Activated CD4-positive, CD25-positive, alpha-beta regulatory T cell treated with anti-CD3 and anti-CD28 coated beads, Interleukin-2, amount 50 U/mL, for 24 hours (primary cell): ENCODE measurements at places on chromosomes 7 and 10.

DNA sequence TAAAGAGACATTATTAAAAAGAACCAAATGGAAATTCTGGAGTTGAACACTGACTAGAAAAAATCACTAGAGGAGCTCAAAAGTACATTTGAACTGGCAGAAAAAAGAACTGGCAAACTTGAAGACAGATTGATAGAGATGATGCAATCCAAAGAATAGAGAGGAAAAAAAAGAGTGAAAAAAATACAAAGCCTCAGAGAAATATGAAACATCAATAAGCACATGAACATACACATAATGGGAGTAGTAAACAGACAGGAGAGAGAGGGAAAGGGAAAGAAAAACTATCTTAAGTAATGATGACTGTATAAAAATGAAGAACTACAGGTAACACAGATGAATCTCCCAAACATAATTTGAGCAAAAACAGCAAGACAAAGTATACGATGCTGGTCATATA is 61.1 kb downstream of the CNOT4 start:
- no peak for ATAC-seq

DNA sequence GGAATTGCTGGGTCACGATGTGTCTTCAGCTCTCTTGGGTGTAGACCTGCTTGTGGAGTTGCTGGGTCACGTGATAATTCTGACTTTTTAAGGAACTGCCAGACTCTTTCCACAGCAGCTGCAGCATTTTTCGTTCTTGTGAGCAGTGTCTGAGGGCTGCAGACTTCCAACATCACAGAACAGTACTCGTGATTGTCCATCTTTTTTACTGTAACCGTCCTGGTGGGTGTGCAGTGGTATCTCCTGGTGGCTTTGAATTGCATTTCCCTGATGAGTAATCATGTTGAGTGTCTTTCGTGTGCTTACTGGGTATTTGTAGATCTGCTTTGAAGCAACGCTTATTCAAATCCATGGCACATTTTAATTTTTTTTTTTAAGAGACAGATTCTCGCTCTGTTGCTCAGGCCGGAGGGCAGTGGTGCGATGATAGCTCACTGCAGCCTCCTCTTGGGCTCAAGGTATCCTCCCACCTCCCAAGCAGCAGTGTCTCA is 22.7 kb downstream of the INPP5A start:
- peak; percentile 33 for ATAC-seq

- no peak for ATAC-seq
These were observed 396.7 kb downstream of the EXOC4 start for GRCh38 chr7:133649593-133649992.

DNA sequence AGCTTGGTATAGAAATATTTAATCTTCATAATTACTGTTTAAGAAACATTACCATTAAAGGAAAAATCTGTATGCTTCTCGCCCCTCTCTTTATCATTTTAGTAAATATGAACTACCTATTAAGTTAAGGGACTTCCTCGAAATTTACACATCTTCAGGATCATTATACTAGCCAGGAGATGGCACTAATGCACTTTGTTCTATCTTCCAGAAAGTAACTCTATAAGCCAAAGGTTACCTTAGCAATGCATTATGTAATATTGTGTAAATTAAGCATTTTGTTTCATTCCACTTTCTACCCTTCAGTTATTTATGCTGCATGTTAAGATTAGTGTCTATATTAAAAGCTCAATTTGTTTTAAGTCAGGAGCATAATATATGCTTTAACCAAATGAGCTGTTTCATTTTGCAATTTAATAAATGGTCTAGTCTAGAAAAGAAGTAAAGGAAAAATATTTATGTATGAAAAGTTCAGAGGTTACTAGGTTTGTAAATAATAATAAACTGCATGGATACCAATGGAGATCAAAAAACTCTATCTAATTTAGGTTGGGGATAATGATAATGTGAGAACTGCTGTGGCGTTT is 128.5 kb downstream of the ANKRD7 start:
- ATAC-seq, result no peak

- no peak for ATAC-seq
These were observed 10.8 kb downstream of the LMOD2 start for GRCh38 chr7:123666492-123666891.

- ATAC-seq, result no peak
These were observed 52.4 kb upstream of the ITGB1 start for GRCh38 chr10:33010132-33011037.

DNA sequence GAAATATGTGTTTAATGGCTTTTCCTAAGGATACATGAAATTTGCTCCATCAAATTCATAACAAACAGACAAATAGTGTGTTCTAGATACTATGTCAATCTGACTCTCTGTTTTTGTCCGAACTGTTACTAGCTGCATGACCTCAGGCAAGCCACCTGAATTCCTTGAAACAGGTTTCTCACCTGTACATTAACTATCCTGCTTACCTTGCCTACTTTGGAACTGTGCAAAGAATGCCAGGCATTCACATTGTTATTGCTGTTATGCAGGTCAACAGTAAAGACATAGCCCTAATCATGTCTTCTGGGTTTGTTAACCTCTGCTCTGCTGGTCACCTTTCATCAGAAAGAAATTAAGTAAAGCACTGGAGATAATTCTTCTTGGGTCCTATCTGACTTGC is 1283.9 kb upstream of the CELF2 start:
- no peak for ATAC-seq

DNA sequence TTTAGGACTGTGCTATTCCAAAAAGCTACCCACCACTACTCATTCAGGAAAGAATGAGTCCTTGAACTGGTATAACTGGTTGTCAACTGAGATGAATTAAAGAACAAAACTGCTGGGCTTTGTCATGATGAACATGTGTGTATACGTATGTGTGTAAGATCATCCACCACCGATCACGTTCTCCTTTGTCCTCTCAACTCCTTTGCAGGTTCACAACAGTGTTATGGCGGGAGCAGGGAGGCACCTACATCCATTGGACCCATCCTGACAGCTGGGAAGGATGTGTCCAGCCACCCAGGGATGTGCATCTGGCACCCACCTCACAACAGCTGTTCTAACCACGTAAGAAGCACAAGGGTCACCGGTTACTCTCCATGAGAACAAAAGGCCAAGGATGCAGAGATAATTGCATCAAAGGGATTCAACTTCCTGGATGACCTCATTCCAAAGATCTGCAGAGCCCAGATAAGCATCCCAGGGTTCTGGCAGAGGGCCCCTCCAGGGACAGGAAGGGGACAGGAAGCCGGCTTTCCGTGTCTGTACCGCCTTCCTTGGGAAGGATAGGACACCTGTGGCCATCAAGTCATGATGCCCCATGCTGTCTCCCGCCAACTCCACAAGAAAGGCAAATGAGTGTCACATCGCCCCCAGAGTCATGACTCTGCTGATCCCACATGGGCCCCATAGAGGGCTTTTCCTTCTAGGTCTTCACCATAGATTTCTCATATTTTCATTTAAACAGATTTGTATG is 66.1 kb downstream of the STEAP1B start:
- ATAC-seq, result no peak

DNA sequence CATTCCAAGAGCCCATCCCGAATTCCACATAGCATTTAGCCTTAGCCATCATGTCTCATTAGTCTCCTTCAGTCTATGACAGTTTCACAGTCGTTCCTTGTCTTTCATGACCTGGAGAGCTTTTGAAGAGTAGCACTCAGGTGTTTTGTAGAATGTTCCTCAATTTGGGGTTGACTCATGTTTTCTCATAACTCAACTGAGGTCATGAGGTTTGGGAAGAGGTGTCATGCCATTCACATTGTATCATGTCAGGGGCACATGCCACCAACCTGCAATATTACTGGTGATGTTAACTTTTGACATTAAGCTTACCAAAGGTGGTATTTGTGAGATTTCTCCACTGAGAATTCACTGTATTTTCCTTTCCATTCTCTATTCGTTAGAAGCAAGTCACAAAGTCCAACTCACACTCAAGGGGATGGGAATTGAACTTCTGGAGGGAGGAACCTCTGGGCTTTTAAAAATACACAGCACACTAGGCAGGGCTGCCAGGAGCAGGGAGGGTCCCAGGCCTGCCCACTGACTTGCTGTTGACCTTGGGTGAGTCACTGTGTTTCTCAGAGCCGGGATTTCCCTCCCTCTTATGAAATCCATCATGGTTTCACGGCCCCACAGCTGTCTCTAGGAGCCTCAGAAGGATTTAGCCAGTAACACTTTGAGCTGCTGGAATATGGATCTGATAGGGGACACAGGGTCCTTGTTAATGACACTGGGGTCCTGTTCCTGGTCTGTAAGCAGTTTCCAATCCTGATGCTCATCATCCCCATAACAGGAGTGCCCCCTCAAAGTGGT is 74.4 kb upstream of the TCF7L2 start:
- ATAC-seq, result no peak

DNA sequence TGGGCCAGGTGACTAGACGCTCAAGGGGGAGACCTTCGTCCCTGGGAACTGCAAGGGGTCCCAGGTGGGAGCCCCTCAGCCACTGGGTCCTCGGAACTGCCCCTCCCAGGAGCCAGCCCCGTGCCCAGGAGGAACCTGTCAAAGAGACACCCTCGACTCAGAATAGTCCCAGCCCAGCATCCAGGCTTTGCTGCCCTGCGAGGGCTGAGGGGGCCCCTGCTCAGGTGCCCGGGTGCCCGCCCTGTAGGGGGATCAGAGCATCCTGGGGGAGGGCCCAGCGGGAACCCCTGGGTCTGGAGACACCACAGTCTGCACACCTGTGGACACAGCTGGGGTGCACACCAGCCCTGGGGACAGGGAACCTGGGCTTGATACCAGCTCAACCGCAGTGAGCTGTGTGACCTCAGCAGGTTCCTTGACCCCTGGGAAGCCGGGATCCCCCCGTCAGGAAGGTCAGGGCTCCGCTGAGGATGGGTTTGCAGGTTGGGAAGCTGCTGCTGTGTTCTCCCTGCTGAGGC is 407 bp downstream of the ELN start:
- no peak for ATAC-seq

GRCh38 chr10:36720895-36721294 is 404.5 kb upstream of the ANKRD30A start:
- no peak for ATAC-seq

DNA sequence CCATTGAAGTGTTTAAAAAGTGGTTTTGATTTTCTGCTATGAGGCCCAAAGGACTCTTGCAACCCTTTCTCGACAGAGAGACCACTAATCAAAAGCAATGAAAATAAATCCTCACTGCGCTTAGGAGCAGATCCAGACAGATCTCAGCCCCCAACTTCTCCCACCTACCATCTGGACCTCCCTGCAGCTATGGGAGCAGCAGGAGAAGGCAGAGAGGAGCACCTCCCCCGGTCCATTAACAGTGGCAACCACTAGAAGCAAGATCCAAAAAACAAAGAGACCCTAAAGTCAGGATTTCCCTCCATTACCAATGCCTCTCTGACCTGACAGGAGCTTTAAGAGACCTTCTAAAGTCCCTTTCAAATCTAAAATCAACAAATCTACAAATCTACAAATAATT is 99.0 kb upstream of the LSM8 start:
- no peak for ATAC-seq

DNA sequence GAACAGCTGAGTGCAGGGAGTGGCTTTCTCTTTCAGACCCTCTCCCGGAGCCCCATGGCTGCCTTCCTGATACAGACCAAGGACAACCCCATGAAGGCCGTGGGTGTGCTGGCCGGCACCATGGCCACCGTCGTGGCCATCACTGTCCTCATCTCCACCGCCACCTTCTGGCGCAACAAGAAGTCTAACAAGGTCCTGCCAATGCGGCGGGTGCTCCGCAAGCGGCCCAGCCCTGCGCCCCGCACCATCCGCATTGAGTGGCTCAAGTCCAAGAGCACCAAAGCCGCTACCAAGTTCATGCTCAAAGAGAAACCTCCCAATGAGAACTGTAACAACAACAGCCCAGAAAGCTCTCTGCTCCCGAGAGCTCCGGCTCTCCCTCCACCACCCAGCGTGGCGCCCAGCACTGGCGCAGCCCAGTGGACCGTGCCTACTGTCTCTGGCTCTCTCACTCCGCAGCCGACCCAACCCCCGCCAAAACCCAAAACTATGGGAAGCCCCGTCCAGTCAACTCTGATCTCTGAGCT is 11.2 kb downstream of the LRIT2 start:
- ATAC-seq, result no peak

DNA sequence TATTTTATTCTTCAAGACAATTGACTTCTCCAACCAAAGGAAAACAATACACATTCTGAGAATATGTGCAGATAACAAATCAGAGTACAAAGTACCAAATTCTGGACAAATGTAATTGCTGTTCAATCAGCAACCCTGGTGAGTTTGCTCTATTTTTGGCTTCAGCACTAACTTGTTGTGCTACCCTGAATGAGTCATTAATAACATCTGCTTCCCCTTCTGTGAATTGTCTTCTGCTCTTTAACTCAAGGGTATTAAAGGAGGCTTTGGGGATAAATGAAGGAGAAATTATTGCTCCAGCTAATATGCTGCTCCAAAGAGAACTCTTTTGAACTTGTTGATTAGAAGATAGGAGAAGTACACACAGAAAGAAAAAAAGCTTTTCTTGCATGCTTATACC is 459.3 kb downstream of the HTR7 start:
- ATAC-seq, result no peak

DNA sequence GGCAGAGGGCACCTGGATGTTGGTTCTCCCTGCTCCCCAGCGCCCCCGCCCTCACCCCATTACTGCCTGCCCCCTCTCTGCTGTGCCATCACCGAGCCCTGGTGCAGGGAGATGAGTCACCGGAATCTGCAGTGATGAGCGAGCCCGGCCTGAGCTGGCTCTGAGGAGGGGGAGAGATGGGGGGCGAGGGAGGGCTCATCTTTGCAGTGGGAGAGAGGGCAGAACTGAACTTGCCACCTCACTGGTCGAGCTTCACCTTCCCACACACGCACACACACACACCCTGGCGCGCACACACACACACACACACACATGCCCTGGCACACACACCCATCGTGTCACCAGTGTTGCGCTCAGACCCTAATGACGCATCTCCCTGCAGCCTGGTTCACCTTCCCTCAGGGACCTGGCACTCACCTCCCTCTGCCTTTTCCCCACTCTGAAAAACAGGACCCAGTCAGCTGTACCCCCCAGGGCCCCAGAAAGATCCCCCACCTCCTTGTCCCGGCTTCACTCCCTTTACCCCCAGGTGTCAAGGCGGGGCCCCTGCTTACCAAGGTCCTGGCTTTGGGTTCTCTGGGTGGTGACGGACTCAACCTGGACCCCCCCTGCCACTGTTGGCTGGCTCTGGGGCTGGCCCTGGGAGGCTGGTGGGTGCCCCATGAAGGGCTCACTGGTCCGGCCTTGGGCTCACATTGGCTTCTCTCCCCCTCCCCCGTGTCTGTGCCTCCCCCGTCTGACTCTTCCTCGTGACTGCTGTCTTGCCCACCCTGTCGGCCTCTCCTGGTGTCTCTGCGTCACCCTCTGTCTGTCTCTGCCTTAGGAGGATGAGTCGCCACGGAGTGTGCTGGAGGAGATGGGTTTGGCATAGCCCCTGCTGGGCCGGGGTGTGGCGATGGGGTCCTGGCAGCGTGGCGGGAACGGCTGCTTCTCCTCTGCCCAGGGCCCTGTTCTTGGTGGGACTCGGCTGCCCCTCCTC is 5.4 kb downstream of the VGF start:
- ATAC-seq, result no peak

- no peak for ATAC-seq
These were observed 54.5 kb upstream of the CD36 start for GRCh38 chr7:80583901-80584300.

GRCh38 chr10:72564596-72564995 is 61.3 kb downstream of the MICU1 start:
- ATAC-seq, result peak; percentile 18

- no peak for ATAC-seq
These were observed 78.3 kb downstream of the EGFR start for GRCh38 chr7:55097100-55097499.
